ENCODE measurements at places on chromosomes 3 and 15. TPM values are rescaled to one million over a fixed set of nuclear protein-coding genes. Genes with fewer than 3 reads are reported as not detected.

DISP2 gene
- total RNA-seq = 0.38 TPM

LRRIQ4 gene
- 0.29 TPM for total RNA-seq

- DNase-seq = no peak
These were observed 8.9 kb downstream of the NSUN3 start for GRCh38 chr3:94071713-94072284.

GRCh38 chr3:177357352-177358090, 160.2 kb upstream of the TBL1XR1 start:
- no peak for DNase-seq

GRCh38 chr3:14246414-14246813, 67.8 kb downstream of the LSM3 start:
- no peak for DNase-seq

GRCh38 chr3:125428216-125428830, 53.2 kb upstream of the ZNF148 start:
- DNase-seq = no peak

GRCh38 chr3:42061713-42062380, 29.3 kb upstream of the TRAK1 start:
- no peak for DNase-seq

Measured in activated B cell treated with CpG ODN at 0.5 μM for 24 hours (primary cell).